ENCODE measurements at places on chromosomes 2 and 18.

DNA sequence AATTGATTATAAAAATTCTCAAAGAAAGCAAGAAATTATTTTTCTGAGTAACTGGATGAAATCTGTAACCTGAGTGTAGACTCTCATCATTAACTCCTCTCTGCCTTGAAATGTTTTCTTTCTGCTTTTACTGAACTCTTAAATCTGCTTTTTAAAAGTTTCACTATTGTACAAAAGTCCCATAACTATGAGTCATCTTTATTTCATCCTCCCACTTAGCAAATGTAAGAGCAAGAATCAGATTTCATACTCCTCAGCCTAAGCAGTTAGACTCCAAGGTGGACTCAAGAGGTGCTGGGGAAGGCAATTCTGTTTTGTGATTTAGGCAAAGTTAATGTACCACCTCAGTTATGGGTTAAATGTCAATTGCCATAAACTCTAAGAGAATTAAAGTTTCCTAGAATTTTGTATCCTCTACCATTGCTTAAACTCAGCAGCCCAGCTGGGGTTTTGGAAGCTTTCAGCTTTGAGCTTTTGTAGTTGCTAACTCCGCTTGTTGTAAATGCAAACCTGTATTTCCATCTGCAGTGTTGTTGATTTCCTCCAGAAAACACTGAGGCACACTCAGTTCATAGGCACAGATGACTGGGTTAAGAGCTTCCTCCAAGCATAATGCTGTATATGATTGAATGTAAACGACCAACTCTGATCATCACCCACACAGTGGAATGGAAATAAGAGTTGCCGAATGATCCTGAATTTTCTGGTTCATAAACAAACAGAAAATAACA lies 268.8 kb downstream of the ARHGAP15 start:
- peaks cover 21% of the 10 kb centered on the region for H3K4me1 ChIP-seq
- no peak for DNase-seq
- H3K4me3 ChIP-seq: no peak overlapping the region
- H3K27ac ChIP-seq: peak overlapping the region; percentile 39
- H3K27me3 ChIP-seq: no peaks in the 10 kb centered on the region

DNA sequence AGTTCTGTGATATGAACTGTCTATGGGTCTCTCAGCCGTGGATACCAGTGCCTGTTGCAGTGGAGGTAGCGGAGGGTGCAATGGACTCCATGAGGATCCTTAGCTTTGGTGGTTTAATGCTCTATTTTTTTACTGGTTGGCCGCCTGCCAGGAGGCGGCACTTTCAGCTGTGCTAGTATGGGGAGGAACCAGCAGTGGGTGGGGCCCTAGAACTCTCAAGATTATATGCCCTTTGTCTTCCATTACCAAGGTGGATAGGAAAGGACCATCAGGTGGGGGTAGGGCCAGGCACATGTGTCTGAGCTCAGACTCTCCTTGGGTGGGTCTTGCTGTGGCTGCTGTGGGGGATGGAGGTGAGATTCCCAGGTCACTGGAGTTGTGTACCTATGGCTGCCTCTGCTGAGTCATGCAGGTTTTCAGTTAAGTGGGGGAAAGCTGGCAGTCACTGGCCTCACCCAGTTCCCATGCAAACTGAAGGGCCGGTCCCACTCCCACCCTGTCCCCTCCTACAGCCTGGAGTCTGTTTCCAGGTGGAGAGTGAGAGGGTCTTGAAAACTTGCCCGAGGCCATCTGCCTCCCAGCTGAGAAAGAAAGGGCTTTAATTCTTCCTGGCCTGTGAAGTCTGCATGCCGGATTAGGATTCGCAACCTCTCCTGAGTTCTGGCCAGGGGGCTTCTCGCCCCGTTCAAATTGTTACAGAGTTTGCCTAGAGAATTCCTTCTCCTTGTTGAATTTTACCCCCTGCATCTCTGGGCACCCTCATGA lies 14.5 kb downstream of the KCNS3 start:
- no peaks in the 10 kb centered on the region for H3K4me1 ChIP-seq
- H3K36me3 ChIP-seq: no peaks in the 10 kb centered on the region
- H3K4me3 ChIP-seq: no peak overlapping the region
- H3K27ac ChIP-seq: no peak overlapping the region

DNA sequence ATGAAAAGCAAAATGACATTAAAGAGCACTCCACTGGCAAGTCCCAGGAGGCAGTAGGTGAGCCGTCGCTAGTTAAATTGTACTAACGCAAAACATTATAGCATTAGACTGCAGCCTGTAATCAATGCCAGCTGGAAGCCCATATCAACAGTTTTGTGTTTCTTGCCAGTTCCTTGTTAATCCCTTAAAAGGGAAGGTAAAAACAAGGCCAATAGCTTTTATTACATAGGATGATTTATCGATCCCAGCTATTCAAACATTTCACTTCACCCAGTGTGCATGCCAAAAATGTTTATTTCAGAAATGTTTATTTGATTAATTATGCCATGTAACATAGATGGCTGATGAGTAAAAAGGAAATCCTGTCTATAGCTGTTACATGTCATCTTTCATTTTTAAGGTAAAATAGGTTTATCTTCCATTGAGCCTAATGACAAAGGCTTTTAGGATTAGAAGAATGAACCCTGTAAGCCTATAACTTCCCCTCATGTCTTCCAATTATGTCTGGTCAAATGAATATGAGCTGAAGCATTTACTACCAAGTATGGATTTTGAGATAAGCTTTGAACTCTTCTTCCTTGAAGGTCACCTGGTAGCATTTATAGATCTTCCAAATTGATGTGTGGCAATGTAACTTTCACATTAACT lies 591.2 kb downstream of the RNF144A start:
- no peak overlapping the region for H3K27ac ChIP-seq
- no peaks in the 10 kb centered on the region for H3K27me3 ChIP-seq
- no peak overlapping the region for H3K4me3 ChIP-seq
- no peaks in the 10 kb centered on the region for H3K36me3 ChIP-seq

- no peak for DNase-seq
- no peaks in the 10 kb centered on the region for H3K36me3 ChIP-seq
- H3K4me1 ChIP-seq: no peaks in the 10 kb centered on the region
- H3K4me3 ChIP-seq: no peak overlapping the region
- no peak overlapping the region for H3K27ac ChIP-seq
- no peaks in the 10 kb centered on the region for H3K27me3 ChIP-seq
Observed at GRCh38 chr2:44598330-44599119, 236.8 kb downstream of the CAMKMT start.

- H3K36me3 ChIP-seq: no peaks in the 10 kb centered on the region
- no peak for DNase-seq
- H3K4me1 ChIP-seq: no peaks in the 10 kb centered on the region
Observed at GRCh38 chr2:42784204-42784880, 8.0 kb downstream of the HAAO start.

DNA sequence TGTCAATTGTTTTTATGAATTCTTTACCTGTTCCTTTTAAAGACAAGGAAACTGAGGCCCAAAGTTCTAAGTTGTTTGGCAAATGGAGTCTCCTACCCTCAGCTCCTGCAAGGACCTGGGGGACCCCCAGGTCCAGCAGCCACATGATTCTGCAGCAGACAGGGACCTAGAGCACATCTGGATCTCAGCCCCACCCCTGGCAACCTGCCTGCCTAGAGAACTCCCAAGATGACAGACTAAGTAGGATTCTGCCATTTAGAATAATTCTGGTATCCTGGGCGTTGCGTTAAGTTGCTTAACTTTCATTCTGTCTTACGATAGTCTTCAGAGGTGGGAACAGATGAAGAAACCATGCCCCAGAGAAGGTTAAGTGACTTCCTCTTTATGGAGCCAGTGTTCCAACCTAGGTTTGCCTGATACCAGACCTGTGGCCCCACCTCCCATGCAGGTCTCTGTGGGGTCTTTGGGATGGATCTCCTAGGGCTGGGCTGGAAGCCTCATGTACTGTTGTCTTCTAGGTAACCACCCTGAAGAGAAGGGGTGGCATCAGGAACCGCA lies 5.6 kb upstream of the CENPA start:
- H3K27ac ChIP-seq: no peak overlapping the region
- no peak overlapping the region for H3K4me3 ChIP-seq
- no peak for DNase-seq
- peaks cover 4% of the 10 kb centered on the region for H3K4me1 ChIP-seq
- no peaks in the 10 kb centered on the region for H3K27me3 ChIP-seq
- peaks cover 41% of the 10 kb centered on the region for H3K36me3 ChIP-seq

- no peaks in the 10 kb centered on the region for H3K4me1 ChIP-seq
- H3K36me3 ChIP-seq: no peaks in the 10 kb centered on the region
- DNase-seq: no peak
- H3K4me3 ChIP-seq: no peak overlapping the region
Observed at GRCh38 chr2:165002638-165003037, 47.3 kb upstream of the SLC38A11 start.
